ENCODE measurements at places on chromosomes 4 and X.

- no peak for DNase-seq
These were observed 704.8 kb downstream of the ARAP2 start for GRCh38 chr4:35539404-35540055.

DNA sequence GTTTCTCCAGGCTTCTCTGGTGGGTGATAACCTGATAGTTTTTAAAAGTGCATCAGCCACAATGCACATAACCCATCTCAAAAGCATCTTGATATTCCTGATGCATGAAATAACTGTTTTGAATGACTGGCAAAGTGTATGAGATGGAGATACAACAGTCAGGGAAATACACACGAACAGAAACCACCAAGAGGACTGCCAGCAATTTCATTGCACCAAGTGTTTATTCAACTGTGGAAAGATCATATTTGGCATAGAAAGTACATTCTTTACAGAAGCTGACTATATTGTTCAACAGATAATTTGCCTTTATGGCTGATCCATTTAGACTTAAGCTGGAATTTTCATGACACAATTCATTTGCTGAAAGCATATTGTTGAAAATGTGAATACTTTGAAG is 139.5 kb downstream of the SLIT2 start:
- DNase-seq, result peak; percentile 62

- DNase-seq, result no peak
These were observed 1472.0 kb downstream of the FAM133A start for GRCh38 chrX:95145848-95146490.

- DNase-seq, result no peak
These were observed 54.5 kb upstream of the HPSE start for GRCh38 chr4:83389037-83389720.

DNA sequence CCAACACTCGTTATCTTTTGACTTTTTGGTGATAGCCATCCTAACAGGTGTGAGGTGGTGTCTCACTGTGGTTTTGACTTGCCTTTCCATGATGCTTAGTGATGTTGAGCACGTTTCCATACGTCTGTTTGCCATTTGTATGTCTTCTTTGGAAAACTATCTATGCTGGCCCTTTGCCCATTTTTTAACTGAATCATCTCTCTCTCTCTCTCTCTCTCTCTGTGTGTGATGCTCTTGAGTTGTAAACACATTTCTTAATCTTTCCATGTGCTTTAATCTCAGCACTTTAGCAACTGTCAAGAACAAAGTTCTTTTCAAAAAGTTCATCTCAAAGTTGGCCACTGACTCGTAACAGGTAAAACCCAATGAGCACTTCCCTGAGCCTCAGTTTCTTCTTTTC is 10.5 kb downstream of the SORBS2 start:
- no peak for DNase-seq

DNA sequence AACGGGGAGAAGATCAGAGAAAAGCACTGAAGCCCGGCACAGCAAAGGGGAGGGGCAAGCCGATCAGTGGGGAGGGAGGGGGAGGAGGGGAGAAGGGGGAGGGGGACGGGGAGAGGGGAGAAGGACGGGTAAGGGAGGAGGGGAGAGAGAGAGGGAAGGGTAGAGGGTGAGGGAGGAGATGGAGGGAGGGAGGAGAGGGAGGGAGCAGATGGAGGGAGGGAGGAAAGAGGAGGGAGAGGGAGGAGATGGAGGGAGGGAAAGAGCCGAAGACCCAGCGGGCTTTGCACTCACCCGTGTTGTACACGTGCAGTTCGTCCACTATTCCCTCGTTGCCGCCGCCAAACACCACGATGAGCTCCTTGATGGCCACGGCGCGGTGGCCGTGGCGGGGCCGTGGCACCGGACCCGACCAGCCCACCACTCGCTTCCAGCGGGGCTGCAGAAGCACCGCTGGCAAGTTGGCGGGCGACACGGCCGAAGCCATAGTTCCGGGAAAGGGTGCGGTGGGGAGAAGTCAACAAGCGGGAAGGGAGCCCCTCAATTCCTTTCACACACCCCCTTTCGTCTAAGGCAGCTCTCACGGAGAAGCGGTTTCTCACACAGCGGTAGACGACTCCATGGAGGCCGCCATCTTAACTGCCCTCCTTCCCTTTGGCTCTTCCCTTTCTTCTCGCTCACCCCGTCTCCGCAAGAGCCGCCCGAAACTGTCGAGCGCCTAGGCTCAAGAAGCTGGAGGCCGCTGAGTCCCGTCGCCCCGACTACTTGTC is 1.1 kb downstream of the HCFC1 start:
- peak; percentile 77 for DNase-seq

- no peak for DNase-seq
These were observed 37.6 kb upstream of the SHISA3 start for GRCh38 chr4:42359711-42360110.

GRCh38 chr4:158353541-158354304 is 143.4 kb downstream of the TMEM144 start:
- DNase-seq, result no peak

GRCh38 chr4:128590773-128591172 is 218.7 kb upstream of the JADE1 start:
- DNase-seq, result no peak

DNA sequence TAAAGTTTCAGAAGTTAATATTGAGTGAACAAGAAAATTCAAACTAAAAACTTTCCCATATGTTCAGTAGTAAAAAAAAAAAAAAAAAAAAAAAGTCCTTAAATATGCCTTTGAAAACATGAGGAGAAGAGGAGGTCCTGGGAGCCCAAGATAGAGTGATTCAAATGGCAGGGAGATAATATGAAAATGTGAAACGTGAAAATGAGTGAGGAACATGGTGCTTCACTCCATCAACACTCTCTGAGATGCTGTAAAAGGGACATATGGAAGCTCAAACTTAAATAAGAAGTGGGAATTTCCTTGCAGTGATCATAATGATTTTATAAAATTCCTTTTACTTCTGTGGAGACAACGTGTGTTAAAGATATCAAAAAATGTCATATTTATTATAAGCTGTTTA is 423.9 kb downstream of the PABPC4L start:
- no peak for DNase-seq

DNA sequence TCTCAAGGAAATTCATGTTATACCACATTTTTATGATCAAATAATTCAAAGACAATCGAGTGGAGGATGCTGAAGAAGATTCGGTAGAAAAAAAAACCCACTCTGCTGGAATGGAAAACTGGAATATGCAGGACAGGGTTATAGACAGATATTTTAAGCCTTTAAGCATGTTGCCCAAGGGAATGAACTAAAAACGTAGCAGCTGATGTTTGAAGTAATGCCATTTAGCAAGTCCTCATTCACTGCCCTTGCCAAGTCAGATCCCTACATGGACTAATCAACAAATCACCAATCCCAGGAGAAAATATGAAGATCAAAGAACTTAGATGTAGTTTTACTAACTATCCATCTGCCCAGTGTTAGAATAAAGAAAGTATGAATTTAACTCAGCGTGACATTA is 75.6 kb upstream of the ETNPPL start:
- no peak for DNase-seq

DNA sequence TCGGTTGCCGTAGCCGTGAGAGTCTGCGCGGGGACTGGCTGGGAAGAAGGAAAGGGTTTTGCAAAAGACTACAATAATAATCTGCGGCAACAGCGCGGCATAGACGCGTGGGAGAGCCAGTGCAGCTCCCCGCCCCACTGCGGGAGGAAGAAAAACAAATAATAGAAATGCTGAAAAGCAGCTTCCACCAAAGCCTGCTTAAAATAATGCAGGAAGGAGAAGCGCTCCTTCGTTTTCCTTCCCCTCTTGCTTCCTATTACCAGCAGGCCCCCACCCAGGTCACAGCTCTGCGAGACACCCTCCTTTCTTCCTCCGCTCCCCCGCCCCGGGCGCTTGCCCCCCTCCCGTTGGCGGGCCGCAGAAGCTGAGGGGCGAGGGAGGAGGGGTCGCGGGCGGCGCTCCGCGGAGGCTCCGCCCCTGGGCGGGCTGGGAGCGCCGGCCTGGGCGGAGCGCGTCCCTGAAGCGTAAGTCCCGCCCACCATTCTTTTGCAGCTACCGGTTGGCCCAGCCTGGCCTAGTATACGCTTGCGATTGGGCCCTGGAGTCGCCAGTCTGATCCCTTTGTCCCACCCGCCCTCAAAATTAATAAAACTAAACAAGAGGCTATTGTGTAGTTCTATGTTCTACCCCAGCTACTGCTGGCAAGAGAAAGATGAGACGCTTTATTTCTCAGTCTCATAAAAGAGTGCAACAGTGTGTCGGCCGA is 636 bp upstream of the AMOT start:
- DNase-seq, result peak; percentile 75

- DNase-seq, result no peak
These were observed 73.6 kb upstream of the COX18 start for GRCh38 chr4:73142995-73143547.

- DNase-seq, result no peak
These were observed 12.4 kb downstream of the NKX1-1 start for GRCh38 chr4:1393866-1394265.

DNA sequence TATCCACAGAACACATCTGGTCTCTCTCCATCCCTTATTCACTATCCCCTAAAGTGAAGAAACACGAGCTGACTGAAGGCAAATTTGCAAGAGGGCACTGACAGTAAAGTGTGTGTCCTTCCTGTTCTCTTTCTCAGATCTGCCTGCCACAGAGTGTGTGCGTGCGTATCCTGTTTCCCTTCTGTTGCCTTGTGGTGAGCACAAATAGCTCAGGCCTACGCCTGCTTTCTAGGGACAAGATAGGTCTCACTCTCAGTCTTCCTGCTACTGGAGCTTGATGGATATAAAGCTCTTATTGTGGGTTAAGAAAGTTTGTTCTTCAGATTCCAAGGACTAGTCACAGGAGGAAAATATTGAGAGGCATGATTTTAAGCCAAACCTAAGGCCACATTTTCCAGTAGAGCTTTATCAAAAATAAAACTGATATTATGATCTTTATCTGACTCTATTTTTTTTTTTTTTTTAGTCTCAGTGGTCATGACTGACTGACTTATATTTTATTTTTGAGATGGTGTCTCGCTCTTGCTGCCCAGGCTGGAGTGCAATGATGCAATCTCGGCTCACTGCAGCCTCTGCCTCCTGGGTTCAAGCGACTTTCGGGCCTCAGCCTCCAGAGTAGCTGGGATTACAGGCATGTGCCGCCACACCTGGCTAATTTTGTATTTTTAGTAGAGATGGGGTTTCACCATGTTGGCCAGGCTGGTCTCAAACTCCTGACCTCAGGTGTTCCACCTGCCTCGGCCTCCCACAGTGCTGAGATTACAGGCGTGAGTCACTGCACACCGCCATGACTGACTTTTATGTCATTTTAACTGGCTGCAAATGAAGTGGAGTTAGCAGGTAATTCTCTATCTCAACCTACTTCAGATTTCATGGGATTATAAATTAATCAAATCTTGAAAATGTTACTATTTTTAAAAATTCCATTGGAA is 140.3 kb upstream of the SH3RF1 start:
- peak; percentile 72 for DNase-seq

- no peak for DNase-seq
These were observed 216.3 kb upstream of the LEF1 start for GRCh38 chr4:108385076-108385475.

- peak; percentile 42 for DNase-seq
These were observed 102.0 kb downstream of the PTTG2 start for GRCh38 chr4:38062088-38062775.

Data from astrocyte (in vitro differentiated cells and primary cell).